ENCODE measurements at places on chromosomes 1 and 21.

DNA sequence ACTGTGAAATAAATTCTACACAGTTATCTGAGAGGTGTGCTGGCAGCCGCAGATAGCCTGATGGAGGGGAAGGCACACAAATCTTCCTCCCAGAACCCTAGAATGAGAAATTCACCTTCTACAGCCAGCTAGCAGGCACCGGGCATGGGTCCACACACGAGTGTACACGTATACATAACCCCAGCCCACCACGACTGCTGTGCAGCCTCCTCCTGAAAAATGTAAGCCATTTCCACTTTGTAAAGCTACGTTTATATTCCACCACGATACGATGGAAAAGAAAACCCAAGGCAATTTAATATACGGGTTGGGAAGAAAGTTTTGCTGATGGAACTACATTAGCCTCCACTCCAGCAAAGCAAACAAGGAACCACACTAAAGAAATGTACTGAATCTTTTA, 1.8 kb downstream of the BTG3 start:
- no peak for DNase-seq

DNA sequence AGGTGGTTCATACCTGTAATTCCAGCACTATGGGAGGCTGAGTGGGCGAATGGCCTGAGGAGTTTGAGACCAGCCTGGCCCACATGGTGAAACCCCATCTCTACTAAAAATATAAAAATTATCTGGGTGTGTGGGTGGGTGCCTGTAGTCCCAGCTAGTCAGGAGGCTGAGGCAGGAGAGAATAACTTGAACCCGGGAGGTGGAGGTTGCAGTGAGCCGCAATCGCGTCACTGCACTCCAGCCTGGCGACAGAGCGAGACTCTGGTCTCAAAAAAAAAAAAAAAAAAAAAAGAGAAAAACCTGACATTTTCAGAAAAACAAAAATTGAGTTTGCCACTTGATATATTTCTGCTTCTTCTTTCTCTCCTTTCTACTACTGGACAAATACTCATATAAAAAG, 24.3 kb downstream of the CA6 start:
- no peak for DNase-seq

GRCh38 chr1:16021681-16022080, at the start of gene CLCNKA:
TSS of gene CLCNKA (plus strand) at chr1:16022036. CDS start at chr1:16022620, 584 bp downstream.
- DNase-seq: no peak

DNA sequence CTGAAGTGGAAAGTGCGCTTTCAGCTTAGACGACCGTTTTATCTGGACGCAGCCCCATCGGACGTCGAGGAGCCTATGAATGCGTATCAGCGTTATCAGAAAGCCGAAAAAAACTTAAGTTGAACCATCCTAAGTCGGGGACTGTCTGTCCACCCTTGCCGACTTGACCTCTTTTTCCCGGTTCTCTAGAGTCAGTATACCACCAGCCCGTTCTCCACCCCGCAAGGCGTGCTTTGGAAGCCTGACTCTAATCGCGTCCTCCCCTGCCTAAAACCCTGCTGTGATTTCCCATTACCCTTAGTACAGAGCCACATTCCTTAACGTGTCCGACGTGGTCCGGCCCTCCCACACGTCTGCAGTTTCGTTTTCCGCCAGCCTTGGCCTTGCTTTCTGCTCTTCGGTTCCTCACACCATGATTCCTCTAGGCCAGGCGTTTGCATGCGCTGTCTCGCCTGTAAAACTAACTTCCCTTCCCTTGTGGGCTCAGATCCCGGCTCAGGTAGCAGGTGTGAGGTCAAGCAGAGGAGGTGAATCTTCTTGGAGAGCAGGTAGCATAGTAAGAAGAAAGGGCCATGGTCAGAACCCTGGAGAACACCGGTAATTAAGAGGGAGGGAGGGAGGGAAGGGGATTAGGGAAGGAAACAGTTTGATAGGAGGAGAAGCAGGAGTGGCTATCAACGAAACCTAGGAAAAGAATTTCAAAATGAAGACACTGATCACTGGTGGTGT, 865 bp downstream of the ADPRS start:
- DNase-seq: no peak

- no peak for DNase-seq
These were observed 72.7 kb upstream of the TINAGL1 start for GRCh38 chr1:31503570-31503969.

DNA sequence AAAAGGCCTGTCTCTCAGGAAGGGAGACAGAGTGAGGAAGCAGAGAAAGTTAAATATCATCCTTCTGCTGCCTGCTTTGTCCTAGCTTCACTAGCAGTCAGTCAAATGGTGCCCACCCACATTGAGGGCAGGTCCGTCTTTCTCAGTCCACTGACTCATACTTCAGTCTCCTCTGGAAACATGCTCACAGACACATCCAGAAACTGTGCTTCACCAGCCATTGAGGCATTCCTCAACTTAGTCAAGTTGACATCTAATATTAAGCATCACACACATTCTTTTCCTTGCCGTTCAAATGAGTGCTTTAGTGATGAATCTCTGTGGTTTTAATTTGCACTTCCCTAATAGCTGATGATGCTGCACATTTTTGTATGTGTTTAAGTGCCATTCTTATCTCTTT, 777.8 kb upstream of the PRMT6 start:
- DNase-seq: no peak

DNA sequence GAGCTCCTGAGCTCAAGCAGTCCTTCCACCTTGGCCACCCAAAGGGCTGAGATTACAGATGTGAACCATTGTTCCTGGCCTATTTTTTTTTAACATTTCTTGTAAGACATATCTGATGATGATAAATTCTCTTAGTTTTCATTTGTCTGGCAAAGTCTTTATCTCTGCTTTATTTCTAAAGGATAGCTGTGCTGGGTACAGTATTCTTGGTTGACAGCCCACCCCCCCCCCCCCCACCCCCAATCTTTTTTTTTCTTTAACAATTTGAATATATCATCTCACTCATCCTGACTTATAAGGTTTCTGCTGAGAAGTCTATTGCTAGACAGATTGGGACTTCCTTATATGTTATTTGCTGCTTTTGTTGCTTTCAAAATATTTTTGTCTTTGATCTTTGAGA, 51.3 kb downstream of the PKN2 start:
- DNase-seq: no peak

GRCh38 chr1:241408170-241408569, 51.2 kb upstream of the RGS7 start:
- DNase-seq: no peak

GRCh38 chr1:45953934-45954847, 150.8 kb downstream of the MAST2 start:
- no peak for DNase-seq

DNA sequence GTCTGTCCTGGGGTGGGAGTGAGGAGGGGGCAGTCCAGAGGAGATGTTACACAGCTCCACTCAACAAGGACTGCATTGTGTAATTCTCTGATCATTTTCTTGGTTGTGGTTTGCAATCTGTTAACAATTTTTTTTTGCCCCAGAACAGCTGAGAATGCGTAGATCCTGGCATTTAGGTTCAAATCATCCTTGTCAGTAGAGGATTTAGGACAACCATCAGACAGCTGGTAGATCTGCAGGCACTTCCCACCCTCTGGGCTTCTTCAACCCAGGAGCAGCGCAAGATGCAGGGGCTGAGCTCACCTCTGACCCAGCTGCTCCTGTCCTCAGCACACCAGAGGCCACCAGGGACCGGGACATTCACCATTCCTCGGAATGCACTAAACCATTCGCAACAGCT, 13.5 kb downstream of the BCAR3 start:
- DNase-seq: no peak

All from stimulated activated CD4-positive, alpha-beta T cell treated with anti-CD3 and anti-CD28 coated beads, TNF-alpha, amount 100 ng/mL, for 1 hour (primary cell).